ENCODE measurements at places on chromosomes 4 and X.

- no peak for DNase-seq
Measured at GRCh38 chr4:80043541-80043940, 29.5 kb downstream of the ANTXR2 start.

- DNase-seq = peak; percentile 32
Measured at GRCh38 chrX:78555401-78555980, 103.6 kb downstream of the RTL3 start.

GRCh38 chr4:6621556-6621927, 18.9 kb upstream of the MRFAP1 start:
- DNase-seq = no peak

DNA sequence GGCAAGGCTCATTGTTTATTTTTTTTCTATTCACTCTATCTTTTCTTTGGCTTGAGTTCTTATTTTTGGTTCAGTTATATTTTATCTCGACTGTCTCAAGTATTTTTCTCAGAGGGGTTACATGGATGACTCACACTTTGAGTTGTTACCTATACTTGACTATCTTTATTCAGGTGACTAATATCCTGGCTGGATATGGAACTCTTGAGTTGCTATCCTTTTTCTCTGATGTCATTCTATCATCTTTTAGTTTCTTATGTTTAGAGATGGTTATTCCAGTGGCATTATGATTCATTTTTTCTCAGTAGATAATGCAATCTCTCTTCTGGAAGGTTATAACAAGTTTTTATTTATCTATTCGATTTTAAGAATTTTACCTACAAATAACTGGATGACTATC, 117.9 kb downstream of the COX18 start:
- DNase-seq = no peak

DNA sequence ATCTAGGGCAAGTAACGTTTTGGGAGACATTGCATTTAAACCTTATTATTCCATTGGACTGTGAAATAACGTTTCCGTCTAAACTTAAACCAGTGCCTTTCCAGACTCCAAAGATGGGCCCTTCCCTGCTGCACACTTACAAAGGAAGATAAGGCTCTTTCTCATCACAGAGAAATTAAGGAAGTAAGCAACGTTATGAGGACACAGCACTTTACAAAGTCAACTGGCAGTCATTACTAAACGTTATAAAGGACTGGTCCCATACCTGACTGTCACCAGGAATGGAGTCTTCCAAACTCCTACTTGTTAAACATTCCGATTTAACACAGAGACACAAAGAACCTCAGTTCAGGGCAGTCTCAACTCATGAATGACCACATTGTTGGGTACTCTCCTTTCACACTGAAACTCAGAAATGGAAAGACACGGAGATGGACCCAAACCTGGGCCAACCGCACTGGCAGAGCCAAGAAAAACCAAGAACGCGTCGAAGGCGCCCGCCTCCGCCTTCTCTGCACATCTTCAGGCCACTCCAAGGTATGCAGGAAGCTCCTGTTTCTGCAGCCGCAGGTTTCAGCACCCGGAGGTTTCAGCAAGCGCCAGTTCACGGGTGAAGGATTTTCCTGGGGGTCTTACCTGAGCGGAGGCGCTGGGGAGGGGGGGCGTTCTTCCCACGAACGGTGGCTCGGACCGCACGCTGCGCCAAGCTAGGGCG, 670 bp downstream of the PAPSS1 start:
- DNase-seq = peak; percentile 17

DNA sequence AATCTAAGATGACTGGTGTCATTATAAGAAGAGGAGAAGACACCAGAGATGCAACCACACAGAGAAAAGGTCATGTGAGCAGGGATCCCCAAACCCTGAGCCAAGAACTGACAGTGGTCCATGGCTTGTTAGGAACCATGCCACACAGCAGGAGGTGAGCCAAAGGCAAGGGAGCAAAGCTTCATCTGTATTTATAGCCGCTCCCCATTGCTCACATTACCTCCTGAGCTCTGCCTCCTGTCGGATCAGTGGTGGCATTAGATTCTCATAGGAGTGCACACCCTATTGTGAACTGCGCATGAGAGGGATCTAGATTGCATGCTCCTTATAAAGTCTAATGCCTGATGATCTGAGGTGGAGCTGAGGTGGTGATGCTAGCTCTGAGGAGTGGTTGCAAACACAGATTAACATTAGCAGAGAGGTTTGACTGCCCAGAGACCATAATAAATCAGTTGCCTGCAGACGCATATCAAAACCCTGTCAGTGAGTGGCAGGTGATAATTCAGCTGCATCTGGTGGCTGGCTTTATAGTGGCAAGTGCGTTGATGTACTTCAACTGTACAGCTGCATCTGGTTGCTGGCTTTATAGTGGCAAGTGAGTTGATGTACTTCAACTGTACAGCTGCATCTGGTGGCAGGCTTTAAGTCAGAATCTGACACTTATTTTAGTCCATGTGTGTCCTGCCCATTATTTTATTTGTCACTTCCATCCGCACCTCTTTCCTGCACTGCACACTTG, 19.8 kb upstream of the CXCL2 start:
- no peak for DNase-seq

GRCh38 chrX:444305-444704, 57.6 kb upstream of the PPP2R3B start:
- DNase-seq = no peak

DNA sequence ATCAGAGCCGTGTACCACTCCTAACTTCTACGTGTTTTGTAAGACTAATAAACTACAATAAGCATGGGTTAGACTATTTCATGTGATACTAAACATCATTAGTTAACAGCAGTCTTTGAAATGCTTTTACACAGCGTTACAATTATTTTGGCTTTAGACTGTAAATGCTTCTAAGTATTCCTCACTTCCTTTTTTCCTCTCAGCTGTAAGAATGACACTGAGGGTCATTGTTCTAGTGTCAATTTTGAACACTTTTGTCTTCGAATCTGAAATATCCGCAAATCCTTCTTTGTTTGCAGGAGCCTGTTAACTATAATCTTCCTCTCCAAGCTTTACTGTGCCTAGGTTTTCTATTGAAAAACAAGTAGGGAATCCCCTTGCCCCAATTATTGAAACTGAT, 1.5 kb downstream of the ABCE1 start:
- DNase-seq = no peak
